Activated CD4-positive, alpha-beta T cell treated with anti-CD3 and anti-CD28 coated beads, Interleukin-2, amount 50 U/mL, for 48 hours (primary cell): ENCODE measurements at places on chromosomes 5 and 9.

DNA sequence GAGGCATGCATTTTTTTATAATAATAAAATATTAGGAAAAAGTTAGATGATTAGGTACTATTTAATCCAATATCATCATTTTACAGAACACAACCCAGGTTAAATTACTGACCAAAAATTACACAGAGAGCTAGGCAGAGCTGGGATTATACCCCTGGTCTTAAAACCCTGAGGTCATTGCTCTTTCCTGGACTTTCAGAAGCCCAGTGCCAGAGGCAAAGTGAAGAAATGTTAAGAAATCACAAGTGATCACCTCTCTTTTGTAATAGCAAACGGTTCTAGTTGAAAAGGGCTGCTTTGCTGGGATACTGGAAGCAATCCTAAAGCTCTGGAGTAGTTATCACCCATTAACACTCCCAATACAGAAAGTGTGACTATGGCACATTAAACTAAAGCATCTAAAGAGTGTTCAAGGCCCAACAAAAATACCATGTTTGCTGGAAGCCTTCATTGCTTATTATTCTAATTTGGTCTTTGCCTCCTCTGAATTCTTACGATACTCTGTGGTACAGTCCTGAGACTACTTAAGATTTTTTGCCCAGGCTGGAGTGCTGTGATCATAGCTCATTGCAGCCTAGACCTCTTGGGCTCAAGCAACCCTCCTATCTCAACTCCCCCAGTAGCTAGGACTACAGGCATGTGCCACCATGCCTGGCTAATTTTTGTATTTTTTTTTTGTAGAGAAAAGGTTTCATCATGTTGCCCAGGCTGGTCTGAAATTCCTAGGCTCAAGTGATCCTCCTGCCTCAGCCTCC lies 575.9 kb downstream of the RAB3C start:
- no peak for DNase-seq

DNA sequence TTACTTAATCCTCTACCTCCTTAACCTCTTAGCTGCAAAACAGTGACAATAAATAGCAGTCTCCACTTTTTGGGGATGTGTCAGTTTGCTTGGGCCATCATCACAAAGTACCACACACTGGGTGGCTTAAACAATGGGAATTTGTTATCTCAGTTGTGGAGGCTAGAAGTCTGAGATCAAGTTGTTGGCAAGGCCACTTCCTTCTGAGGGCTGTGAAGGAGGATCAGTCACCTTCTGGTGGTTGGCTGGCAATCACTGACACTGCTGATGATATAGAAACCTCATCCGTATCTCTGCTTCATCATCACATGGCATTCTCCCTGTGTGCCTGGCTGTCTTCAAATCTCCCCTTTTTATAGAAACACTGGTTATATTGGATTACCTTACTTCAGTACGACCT lies 187.1 kb upstream of the TBC1D2 start:
- DNase-seq = no peak

DNA sequence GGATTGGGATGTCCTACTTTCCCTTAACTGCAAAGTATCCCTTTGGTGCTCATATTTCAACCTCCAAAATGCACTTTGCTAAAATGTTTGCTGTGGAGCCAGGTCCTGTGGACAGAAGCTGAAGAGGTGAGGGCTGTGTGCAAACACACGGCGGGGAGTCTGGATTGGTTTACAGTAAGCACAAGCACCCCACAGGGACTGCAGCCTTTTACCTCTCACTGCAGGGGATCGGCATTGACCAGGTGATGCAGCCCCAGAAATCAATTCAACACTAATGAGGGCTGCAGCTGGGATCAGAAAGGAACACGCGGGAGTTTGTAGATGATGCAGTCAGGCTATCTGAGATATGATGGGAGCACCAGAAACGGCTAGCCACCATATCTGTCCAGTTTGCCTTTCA lies 450.9 kb downstream of the CCDC171 start:
- DNase-seq = no peak

DNA sequence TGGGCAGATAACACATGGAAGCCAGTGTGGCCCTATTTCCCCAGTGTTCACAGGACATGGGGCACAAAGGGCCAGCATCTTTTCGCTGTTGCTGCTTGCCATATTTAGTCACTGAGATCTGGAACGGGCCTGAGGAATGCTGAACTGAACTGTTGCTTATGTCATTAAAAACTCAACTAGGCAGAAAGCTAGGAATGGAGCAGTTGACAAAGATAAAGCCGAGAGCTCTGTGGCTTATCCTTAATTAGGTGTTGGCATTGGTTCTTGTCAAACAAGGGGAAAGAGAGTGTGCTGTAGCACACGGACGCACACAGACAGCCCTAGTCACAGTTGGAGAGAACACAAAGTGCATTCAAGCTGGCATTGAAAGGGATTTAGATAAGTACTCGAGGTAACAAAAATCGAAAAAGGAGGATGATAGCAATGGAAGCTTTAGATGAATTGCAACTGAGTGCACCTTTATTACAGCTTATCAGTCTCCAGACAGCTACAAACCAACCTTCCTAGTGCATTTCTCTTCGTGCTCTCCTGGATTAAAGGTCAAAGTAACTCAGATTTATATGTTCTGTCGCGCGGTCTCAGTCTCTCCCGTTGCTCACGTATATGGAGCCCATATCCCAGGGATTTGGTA lies 450.2 kb upstream of the ZNF608 start:
- no peak for DNase-seq

GRCh38 chr9:112097712-112098688 lies 77.1 kb downstream of the SUSD1 start:
- peak; percentile 64 for DNase-seq

- no peak for DNase-seq
Observed at GRCh38 chr5:88862547-88863175, 20.3 kb downstream of the MEF2C start.

GRCh38 chr9:112784020-112784785 lies 33.6 kb downstream of the SNX30 start:
- DNase-seq = no peak

DNA sequence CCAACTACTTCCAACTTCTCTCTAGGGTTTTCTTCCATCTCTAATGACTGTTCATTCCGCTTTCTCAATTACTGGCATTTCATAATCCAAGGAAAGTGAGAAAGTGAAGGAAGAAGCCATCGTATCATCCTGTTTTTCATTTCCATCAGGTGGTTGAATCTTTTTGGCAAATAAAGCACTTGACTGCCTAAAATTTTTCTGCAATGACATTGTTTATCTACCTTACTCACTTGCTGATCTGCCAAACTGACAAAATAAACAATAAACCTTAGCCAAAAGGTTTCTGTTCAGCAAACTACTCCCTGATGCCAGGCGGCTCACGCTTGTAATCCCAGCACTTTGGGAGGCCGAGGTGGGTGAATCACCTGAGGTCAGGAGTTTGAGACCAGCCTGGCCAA lies 18.4 kb downstream of the FNBP1 start:
- no peak for DNase-seq

DNA sequence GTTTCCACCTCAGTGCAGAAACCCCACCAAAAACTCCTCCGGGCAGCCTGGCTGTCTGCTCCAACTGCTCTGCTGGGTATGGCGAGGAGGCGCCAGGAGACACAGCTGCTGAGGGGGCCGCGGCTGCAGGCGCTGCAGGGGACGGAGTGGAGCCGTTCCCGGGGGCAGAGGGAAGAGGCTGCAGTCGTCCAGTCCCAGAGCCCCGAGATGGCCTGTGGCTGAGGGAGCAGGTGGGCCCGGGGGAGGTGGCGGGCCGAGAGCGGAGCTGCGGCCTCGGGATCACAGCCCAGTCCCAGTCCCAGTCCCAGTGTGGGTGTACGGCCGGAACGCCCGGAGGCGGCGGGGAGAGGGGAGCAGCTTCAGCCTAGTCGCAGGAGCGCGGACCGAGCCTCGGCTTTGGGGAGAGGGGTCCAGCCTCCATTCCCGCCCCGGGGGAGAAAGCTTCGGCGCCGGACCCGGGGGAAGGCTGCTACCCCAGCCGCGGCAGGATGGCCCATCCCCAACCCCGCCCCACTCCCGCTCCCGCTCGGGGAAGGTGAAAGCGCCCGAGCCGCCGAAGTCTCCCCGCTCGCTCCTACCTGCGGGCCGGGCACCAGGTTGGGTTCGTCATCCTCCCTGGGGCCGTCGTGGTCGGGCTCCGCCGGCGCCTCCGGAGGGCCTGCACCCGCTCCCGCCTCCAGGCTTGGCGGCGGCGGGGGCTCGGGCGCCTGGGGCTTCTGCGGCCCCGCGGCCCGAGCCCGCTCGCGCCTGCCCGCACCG lies 513 bp downstream of the FAM193B start:
- DNase-seq = peak; percentile 52

DNA sequence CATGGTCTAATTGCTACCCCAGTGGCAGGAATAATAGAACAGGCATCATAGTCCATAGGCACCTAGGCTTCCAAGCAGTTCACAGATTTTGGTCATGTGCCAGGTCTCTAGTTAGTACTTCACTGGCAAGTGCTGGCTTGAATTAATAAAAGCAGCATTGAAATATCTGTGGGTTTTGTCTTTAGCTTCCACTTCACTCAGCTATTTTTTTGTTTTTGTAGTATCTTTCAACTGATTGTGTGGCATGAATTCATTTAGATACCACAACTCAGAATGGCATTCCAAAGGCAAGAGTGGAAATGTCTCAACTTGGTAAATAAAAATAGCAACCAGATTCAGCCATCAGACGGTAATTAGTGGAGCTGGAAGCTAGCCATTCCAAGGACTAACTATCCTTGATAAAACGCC lies 27.9 kb upstream of the ITGA2 start:
- no peak for DNase-seq

DNA sequence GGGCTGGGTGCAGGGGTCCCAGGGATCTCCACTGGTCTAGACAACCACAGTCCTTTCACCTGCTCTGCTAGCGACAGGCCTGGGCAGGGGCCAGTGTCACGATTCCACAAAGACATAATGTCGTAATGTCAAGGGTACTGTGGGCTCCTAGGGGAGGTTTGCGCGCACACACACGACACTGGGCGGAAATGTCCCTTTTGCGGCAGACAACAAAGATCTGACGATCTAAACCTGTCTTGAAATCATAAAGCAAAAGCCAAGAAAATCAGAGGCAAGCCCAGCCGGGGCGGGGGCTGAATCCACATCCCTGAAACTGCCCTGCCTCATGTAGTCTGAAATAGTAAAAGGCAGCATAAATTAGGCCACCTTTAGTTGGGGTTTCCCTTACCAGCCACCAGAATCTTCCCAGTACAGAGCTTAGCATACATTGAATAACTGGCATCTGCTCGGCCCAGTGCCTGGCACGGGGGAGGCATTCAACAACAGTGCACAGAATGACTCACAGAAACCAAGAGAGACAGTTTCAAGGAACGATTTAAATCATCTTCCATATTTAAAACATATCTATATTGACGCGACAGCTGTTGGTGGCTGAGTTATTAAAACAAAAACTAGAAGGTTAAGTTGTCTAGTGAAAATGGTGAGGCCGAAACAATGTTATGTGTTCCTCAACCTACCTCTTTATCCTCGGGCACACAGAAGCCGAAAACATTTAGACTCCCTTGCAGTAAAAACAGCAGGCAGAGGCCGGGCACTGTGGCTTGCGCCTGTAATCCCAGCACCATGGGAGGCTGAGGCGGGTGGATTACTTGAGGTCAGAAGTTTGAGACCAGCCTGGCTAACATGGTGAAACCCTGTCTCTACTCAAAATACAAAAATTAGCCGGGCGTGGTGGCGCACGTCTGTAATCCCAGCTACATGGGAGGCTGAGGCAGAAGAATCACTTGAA lies 151.0 kb downstream of the MYO10 start:
- DNase-seq = peak; percentile 68

DNA sequence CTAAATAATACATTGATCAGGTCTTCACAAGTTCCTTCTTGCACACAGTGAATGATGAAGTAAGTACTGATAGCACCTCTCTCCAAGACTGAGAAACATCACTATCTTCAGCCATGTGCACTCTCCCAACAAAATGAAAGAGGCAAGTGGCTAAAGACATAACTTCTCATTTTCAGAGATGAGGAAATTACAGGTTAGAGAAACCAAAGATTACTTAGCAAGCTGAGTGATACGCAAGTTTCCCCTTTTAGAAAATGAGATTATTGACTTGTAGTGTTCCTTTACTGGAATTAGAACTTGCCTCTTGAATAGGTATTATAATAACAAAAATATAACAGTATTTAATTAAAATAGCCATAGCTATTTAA lies 21.6 kb downstream of the CEMIP2 start:
- DNase-seq = no peak

DNA sequence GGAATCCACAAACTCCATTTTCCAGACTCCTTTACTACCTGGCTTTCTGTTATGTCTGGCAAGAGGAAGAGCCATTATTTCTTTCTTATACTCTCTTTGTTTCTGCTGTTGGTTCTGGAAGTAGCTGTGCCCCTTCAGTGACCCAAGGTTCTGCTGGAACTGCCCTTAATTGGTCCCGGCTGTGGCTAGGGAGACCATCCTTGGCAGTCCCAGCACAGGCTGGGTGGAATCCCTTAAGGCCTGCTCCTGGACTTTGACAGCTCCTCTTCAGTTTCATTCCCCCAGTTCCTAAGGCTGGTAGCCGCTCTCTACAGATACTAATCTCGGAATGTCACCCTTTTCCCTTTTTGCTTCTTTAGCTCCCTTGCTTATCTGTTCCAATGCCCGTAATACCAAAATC lies 81.9 kb upstream of the GLIS3 start:
- no peak for DNase-seq

- DNase-seq = no peak
Observed at GRCh38 chr9:123162791-123163345, 105.5 kb downstream of the STRBP start.

DNA sequence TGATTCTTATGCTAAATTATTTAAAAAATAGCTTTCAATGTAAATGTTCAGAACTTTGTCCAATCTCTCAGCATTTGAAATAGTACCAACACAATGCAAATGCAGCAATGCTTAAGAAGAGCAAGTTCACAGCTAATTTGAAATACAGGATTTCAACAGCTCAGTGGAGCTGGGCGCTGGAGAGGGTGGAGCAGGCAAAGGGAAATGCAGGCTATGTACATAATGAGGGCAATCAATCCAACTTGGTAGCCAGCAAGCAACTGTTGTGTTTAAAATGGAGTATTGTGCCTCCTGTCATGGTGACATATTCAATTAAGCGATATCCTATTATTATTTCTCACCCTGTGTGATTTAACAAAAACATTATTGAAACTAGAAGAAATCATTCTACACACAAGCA lies 568.8 kb downstream of the PSAT1 start:
- DNase-seq = no peak

DNA sequence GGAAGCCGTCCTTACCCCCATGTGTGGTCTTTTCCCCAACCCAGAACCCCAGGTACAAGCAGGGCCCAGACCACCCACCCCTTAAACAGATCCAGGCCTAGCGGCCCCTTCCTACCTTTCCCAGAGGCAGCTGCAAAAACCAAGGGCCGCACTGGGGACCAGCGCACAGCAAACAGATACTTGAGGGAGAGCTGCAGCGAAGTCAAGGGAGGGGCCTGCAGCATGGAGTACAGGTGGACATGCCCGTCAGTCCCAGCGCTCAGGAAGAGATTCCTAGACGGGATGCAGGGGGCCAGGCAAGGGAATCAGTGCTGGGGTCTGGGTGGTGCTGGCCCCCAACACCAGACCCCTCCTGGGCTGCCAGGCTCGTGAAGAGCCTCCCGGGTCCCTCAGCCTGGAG lies 22.5 kb downstream of the DYNC2I2 start:
- DNase-seq = no peak

- DNase-seq = no peak
Observed at GRCh38 chr9:33044677-33045282, 19.7 kb downstream of the DNAJA1 start.

- DNase-seq = no peak
Observed at GRCh38 chr9:108134486-108135128, 645.0 kb upstream of the KLF4 start.
